CD4-positive, alpha-beta memory T cell (primary cell): ENCODE measurements at places on chromosomes 13 and 19. TPM values are rescaled to one million over a fixed set of nuclear protein-coding genes. Genes with fewer than 3 reads are reported as not detected.

Gene CYP2A7
- total RNA-seq, result not detected

Gene CGB1
- not detected for total RNA-seq

Gene RELB
- 38.8 TPM for total RNA-seq

Gene IGFL2
- 0.47 TPM for total RNA-seq

Gene FAM124A
- not detected for total RNA-seq

Gene TTYH1
- not detected for total RNA-seq
